ENCODE measurements at places on chromosomes 6 and 20.
A peak's percentile ranks its signal among the peaks of the same experiment; 100 is the strongest.

GRCh38 chr20:62671765-62672164, 29.5 kb downstream of the SLCO4A1 start:
- DNase-seq, result no peak

GRCh38 chr20:3980260-3981131, 34.9 kb downstream of the RNF24 start:
- peak; percentile 30 for DNase-seq

GRCh38 chr6:49646130-49646824, 9.6 kb upstream of the RHAG start:
- no peak for DNase-seq

DNA sequence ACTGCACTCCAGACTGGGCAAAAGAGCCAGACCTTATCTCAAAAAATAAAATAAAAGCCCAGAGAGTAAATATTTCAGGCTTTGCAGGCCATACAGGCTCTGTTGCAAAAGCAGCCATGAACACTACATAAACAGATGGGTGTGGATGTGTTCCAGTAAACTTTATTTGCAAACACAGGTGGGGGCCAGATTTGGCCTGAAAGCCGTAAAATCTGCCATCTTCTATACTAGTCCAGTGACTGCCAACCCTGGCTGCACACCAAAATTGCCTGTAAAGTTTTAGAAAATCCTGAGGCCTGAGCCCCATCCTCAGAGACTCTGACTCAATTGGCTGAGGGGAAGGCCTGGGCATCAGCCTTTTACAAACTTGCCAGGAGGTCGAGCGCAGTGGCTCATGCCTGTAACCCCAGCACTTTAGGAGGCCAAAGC, 103.6 kb downstream of the ZMYND8 start:
- no peak for DNase-seq

DNA sequence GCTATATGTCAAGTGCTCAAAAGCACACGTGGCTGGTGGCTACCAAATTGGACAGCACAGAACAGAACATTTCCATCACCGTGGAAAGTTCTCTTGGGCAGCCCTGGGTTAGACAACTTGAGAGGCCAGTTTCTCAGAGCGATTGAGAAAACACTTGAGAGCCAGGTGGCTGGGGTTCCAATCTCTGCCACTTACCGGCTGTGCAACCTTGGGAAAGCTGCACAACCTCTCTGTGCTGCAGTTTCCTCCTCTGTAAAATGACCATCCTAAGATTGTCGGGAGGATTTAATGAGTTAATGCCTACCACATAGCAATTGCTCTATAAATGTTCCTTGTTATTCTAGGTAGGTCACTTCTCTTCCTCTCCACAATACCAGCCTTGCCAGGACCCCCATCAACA, 25.1 kb upstream of the NFATC2 start:
- no peak for DNase-seq

DNA sequence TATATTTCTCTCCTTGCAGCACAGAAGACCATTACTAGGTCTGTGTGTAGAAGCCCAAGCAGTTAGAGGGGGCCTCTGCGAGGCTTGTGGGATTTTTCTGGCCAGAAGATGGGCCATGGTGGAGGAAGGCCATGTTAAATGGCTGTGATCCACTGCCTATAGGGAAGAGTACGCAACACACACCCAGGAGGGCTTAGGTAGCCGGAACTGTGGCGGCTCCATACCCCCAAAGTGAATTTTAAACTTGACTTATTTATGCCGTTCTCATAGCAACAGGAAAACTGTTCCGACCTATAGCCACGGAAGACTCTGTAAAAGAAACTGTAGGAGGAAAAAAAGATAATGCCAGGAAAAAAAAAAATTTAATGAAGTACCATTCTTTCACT, 69.5 kb downstream of the SLX4IP start:
- DNase-seq, result no peak

- no peak for DNase-seq
Observed at GRCh38 chr20:15446373-15446772, 1109.0 kb upstream of the FLRT3 start.

GRCh38 chr6:164066335-164066734, 651.8 kb downstream of the QKI start:
- DNase-seq, result no peak

GRCh38 chr6:91476000-91476399, 889.1 kb upstream of the MAP3K7 start:
- no peak for DNase-seq
